MG63 (cell line): ENCODE measurements at places on chromosomes 5 and 9. TPM values are rescaled to one million over a fixed set of nuclear protein-coding genes. Genes with fewer than 3 reads are reported as not detected.

- no peak for DNase-seq
These were observed 328 bp downstream of the NDST1 start for GRCh38 chr5:150508277-150508640.

DNA sequence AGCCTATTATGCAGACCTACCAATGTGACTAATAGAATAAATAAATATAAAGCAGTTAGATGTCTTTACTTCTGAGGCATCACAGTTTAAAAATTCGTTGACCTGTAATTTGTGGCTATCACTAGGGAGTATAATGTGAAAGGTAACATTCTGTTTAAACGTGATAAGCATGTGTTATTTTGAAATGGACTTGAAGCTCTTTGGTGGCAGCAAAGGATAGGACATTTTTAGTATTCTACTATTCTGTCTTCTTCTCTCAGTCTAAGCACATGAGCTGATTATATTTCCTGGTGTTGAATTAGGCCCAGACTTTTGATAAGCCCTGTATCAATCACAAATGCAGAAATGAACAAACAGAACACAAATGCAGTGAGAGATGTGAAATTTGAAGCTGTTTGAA lies 974.0 kb upstream of the CDH10 start:
- DNase-seq, result no peak

DNA sequence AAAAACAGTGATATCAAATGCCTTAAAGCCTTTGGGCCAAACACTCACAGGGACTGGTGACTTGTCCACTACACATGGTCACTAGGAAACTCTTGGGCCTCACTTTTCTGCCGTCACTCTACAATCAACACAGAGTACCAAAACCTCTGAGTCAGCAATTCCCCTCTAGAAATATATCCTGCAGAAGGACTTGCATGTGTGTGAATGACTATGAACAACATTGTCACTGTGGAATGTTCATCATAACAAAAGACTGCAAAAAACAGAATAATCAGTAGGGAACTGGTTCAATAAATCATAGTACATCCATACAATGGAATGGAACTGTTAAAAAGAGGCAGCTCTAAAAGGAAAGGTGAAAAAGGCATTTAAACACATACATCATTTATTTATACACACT lies 44.1 kb upstream of the SMU1 start:
- DNase-seq, result no peak

DNA sequence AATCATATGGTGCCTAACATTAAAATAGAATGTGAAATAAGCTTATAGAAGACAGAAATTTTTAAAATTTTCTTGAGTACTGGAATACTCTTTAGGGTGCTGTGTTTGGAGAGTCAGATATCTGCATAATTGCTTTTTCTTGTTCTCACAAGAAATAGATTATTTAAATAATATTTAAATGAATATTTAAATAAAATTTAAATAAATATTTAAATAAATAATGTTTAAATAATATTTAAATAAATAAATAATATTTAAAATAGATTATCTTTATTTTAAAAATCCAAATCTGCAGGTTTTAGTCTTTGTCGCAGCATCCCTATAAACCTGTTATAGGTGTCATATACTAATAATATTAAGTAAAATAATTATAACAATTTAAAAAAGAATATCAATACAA lies 1589.4 kb downstream of the MAT2B start:
- DNase-seq, result no peak

Gene AKNA
- total RNA-seq, result 0.17 and 1.4 TPM in 2 replicates

Gene PTGS1
- total RNA-seq, result not detected in 2 replicates
